ENCODE measurements at places on chromosomes 11 and 22. TPM values are rescaled to one million over a fixed set of nuclear protein-coding genes. Genes with fewer than 3 reads are reported as not detected.

NPAT gene
- 18.0 TPM for total RNA-seq

TMEM191C gene
- total RNA-seq: 0.17 TPM

MOV10L1 gene
- 26.8 TPM for total RNA-seq

FOLR1 gene
- total RNA-seq: not detected

MIAT gene
- 0.69 TPM for total RNA-seq

DEFB131B gene
- not detected for total RNA-seq
